ENCODE measurements at places on chromosomes 6 and 20.

DNA sequence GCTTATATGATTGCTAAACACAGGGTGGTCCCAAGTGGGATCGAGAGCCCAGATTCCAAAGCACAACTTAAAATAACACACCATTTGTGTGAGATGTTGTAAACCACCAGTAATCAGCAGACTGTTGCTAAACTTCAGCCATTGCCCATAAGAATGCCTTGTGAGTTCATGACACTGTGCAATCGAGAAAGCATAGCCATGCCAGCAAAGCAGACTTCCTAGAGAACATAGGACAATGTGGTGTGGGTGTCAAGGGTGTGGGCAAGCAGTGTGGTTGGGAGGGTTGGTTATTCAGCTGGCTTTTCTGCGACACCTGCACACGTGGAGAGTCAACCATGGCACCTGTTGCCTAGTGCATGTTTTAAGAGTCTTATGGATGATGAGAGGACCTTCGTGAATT is 16.1 kb upstream of the CALHM6 start:
- no peak for DNase-seq

GRCh38 chr20:34222208-34222607 is 19.0 kb upstream of the ASIP start:
- DNase-seq, result no peak

DNA sequence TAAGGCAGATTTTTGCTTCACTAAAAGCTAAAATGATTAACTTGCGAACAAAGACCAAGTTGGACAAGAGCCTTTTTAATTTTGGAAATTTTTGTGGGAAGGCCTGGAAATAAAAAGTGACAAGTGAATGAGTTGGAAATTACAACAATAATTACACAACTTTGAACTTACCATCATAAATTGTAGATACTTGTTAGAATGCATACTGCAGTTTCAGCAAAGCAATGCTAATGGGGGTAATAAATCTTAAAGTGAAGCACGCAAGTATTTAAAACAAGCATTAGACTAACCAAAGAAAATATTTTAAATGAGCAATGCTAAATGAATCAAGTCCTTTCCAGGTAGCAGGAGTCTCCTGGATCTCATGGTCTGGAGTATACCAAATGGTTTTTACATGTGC is 83.2 kb upstream of the EYA4 start:
- DNase-seq, result no peak

DNA sequence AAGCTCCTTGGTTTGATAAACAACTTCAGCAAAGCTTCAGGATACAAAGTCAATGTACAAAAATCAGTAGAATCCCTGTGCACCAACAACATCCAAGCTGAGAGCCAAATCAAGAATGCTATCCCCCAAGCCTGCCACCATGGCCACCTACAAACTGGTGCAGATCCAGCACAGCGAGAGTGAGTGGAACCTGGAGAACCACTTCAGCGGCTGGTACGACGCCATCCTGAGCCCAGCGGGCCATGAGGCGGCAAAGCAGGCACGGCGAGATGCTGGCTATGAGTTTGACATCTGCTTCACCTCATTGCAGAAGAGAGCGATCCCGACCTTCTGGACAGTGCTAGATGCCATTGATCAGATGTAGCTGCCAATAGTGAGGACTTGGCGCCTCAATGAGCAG is 170.3 kb downstream of the KHDC1L start:
- no peak for DNase-seq

GRCh38 chr6:72861935-72862432 is 240.1 kb downstream of the KCNQ5 start:
- no peak for DNase-seq

- DNase-seq, result no peak
Observed at GRCh38 chr20:57193094-57193493, 73.3 kb downstream of the BMP7 start.

DNA sequence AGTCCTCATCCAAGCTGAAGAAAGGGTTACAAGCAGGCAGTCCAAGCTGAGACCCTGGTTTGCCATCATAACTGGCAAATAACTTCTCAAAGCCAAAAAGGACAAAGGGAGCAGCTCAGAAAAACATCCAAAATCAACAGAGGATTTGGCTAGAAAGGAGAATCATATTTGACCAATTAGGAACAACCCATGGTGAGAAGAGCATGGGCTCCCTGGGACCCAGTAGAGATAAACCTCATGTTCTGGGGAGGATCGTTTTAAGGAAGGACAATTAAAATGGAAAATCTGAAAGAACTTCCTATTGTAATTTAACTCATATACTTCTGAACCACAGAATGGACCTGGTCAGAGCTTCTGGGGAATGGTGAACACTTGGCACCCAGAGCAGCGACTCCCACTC is 71.5 kb downstream of the PRND start:
- no peak for DNase-seq

DNA sequence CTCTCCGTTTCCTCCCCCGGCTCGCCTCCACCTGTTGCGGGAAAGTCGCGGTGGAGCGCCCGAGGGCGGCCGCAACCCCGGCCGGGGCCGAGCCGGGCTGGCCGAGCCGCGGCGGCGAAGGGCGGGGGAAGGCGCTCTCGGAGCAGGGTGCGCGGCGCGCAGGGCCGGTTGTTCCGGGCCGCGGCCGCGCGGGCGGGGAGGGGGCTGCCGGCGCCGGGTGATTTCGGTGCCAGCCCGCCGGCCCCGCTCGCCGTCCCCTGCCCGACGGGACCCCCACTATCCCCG is 235 bp downstream of the MAP7 start:
- DNase-seq, result peak; percentile 58

DNA sequence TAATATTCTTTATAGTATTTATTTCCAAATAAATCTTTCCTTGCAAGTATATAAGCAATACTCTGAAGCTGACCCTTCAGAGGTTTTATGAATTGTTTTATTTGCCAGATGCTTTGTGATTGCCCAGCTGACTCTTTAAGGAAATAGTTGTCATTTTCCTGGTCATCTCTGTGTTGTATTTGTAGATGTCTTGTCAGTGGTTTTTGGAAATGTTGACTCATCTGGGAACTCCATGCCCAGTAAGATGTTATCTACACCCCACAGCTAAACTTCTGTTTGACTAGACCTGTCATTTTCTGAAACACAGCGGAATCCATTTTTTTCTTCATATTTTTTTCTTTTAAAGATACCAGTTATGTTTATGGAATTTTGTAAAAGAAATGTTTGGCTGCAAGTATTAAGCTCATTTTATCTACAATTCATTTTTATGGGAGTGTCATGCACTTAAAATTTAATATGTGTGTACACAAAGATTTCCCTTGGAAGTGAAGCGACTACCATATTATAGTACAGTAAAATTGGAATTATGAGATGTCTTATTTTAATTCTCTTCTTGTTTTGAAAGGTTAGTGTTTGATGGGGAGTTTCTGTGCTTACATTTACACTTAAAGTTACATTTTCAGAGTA is 491.0 kb downstream of the NKAIN2 start:
- no peak for DNase-seq

- peak; percentile 56 for DNase-seq
Observed at GRCh38 chr20:35617397-35618262, 2.0 kb downstream of the SPAG4 start.

GRCh38 chr6:33717934-33718455 is 6.5 kb upstream of the UQCC2 start:
- no peak for DNase-seq

DNA sequence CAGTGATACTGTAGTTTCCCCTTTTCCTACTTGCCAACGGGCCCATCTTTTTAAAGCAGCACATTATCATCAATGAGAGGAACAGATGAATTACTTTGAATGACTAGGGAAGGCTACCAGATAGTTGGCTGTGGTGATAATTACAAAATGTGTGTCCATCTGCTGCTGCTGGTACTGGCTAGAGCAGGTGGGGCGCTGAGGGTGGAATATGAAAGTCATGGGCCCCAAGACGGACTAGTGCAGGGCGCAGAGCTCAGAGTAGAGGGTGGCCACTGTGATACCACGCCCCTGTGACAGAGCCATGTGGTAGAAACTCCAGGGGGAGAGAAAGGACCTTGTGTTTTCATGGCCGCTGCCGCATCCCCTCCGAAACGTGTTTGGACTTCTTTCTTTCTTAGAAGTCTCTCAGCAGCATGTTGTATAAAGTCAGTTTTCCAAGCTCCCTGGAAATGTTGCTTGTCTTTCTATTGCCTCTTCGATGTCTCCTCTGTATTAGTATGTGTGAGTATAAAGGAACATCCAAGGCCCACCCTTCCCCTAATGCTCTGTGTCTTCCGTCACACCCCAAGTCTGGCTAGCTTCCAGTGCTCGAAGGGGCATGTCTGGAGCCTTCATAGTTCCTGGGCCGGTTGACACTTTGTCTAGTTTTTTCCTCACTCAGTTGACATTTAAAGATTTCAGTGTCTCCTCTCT is 88.1 kb downstream of the PPP1R14C start:
- DNase-seq, result no peak

DNA sequence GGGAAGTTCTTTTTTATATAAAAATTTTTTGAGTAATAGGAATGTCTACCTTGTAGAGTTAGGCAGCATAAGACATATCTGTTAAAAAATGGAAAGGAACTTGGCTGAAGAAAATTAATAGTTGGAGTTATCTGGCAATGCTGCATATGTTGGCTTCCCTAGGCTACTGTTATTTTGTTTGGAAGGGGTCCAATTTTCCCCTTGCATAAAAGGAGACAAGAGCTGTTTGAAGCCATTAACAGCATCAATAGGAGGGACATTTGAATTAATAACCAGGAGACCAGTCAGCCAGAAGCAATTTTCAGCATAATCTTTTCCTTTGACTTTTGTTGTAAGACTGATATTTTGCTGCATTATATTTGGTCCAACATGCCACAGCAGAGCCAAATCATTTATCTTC is 80.9 kb upstream of the TAB2 start:
- DNase-seq, result no peak

DNA sequence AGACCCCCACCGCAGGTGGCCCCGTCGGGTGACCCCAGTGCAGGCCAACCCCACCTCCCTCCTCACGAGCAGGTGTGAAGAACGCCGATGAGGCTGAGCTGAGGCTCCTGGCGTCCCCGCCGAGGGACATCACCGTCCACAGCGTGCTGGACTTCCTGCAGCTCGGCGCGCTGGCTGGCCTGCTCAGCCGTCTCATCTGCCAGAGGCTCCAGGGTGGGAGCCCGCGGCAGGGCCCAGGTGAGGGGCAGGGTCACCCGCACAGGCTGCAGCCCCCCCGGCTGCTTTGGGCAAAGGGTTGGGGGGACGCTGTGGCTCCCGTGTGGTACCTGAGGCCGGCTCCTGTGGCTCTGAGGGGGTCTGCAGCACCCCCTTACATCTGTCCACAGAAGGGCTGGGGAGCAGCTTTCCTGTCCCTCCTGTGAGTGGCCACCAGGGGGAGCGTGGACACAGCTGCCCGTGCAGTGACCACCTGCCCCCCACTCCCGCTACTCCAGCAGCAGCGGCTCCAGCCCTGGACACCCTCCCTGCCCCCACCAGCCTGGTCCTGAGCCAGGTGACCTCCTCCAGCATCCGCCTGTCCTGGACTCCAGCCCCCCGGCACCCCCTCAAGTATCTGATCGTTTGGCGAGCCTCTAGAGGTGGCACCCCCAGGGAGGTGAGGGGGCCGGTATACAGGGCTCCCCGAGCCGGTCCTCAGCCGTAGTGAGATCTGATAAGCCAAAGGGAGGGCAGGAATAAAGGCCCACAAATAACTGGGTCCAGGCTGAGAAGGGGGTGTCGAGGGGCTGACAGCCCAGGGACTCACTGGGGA is 16.5 kb downstream of the COL20A1 start:
- no peak for DNase-seq

DNA sequence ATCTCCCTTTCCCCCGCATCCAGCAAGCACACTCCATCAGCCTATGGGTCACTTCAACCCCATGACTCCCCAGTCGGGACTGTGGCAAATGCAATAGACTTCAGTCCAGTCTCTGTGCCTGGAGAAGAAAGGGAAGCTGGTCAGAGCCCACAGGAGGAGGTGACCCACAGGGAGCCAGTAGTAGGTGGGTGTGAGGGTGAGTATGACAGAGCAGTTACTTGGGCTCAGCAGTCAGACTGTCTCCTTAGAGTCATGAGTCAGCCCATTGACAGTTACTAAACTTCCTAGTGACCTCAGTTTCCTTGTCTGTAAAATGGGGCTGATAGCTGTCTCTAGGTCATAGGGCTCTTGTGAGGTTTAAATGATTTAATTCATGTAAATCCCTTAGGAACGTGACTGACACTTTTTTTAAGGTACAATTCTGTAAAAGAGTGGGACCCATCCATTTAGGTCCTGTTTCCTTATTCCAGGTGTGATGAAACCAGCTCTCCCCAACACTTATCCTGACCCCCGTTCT is 33.9 kb upstream of the HLA-C start:
- DNase-seq, result no peak

DNA sequence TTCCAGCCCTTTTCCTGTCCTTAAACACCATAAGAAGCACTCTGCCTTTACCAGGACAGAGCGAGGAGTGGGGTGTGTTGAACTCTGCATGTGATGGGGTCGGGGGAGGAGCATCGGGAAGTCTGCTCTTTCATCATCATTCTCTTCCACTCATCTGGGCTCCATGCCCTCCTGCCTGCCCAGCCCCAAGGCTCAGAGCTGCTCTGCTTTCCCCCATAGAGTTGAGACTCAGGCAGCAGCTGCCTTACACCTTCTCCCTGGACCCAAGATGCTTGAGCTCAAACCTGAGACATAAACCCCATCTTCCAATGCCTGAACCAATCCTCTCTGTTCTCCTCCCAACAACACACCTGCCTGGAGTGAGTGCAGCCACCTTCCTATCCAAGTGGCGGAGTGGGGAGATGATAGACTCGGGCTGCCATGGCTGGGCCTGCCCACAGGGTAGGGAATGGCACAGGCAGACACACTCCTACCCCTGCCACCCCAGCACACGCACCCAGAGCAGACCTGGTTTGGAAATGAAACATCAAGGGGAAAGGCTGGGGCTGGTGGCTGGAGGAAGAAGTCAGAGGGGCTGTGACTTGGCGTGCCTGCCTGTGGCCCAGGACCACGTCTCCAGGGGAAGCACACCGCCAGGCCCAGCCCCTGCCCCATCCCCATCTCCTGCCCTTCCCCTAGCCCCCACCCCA is 28.4 kb downstream of the TFEB start:
- no peak for DNase-seq

DNA sequence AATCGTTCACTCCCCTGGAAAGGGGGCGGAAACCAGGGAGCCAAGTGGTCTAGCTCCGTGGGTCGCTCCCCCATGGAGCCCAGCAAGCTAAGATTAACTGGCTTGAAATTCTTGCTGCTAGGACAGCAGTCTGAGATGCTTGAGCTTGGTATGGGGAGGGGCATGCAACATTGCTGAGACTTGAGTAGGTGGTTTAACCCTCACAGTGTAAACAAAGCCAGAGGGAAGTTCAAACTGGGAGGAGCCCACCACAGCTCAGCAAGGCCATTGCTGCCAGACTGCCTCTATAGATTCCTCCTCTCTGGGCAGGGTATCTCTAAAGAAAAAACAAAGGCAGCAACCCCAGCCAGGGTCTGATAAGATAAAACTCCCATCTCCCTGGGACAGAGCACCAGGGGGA is 43.2 kb downstream of the COL21A1 start:
- no peak for DNase-seq

GRCh38 chr20:43541214-43541613 is 17.6 kb upstream of the SGK2 start:
- DNase-seq, result no peak

DNA sequence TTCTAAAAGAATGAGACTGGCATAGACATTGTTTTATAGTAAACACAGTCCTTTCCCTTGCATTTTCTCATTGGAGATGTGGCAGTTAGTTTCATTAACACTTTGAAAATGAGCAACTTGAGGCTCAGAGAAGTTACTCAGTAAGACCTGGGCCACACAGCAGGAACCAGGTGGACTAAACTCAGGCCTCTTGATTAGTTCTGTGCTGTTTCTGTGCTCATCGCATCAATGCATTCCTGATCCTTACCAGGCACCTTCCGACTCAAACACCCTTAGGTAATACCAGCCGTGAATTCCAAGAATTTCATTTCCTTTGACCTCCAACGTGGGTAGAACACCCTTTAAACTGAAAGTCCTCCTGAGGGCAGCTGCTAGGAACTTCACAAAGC is 362.8 kb downstream of the ESR1 start:
- no peak for DNase-seq

GRCh38 chr20:57829336-57829735 is 119.5 kb upstream of the PMEPA1 start:
- no peak for DNase-seq
